ENCODE measurements at places on chromosomes 3 and 15.

- DNase-seq: no peak
Measured at GRCh38 chr3:45135959-45136358, 10.2 kb downstream of the CDCP1 start.

DNA sequence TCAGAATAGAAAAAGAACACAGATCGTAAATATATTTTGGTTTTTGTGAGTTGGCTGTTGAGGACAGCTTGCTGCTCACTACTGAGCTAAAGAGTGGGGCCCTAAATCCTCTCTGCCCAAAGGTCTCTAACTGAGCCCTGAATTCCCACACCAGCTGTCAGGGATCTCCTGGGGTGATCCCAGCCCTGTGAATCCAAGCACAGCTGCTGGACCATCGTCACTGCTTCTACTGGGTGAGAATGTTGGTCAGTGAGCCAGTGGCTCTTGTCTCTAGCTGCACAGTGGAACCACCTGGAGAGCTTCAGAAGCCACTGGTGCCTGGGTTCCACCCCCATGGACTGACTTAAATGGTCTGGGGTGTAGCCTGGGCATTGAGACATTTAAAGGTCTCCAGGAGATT, 90.5 kb upstream of the IL12A start:
- DNase-seq: no peak

DNA sequence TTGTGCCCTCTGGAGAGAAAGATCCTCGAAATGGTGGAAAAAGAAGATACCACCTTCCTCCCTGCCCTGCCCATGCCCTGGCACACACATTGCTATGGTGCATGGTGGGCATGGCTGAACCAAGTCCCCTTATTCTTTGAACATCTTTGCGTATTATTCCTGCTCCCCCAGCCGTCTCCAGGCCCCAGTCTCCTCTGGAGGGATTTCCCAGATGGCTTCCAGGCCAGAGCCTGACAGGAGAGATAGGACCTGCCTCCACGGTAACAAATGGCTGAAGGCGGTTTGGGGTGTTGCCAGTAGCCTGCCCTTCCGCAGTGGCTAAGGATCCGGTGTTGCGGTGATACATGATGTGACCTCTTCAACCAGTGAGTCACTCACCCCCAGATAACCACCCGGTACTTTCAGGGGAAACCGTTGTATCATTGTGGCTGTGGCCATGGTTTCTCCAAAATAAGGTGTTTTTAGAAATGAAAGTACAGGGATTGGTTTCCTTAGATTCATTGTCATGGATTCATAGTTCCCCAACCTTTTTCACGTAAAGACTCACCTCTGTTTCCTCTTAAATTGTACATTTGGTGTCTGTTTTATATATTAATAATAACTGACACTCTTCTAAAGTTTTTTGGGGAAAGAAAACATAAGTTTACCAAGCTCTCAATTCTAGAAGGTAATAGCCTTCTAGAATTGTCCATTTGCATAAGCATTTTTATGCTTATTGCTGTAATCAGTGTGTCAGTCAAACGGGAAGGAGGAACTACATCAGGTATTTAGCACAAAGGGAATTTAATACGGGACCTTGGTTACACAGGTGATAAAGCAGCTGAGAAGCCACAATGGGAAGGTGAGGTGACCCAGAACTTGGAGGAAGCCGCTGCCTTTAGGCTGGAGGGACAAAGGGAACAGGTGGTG, 25.9 kb downstream of the SMAD3 start:
- DNase-seq: peak; percentile 88

GRCh38 chr15:57477736-57478522, 101.6 kb downstream of the CGNL1 start:
- DNase-seq: no peak

- no peak for DNase-seq
Measured at GRCh38 chr3:34683851-34684250, 885.4 kb downstream of the PDCD6IP start.

DNA sequence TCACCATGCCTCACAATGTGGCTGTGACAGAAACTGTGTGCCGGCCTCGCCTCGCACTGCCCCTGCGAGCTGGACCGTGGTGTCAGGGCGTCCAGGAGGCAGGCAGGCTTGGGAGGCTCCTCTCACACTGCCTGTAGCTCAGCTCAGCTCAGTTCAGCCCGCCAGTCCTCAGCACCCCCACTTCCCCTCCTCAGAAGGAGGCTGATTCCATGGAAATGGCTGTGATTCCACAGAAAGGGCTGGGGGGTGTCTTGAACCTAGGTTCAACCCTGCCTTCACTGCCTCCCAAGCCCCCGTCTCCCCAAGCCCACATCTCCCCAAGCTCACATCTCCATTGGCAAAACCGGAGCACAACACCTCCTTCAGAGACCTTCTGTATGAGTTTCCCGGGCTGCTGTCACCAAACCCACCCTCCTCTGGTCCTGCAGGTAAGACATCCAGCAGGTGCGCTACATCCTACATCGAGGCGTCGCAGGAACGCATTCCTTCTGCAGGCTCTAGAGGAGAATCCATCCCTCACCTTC, 94.0 kb downstream of the OCA2 start:
- no peak for DNase-seq

GRCh38 chr3:88044411-88044810, 14.4 kb downstream of the CGGBP1 start:
- DNase-seq: no peak

- no peak for DNase-seq
Measured at GRCh38 chr3:50486219-50486888, 17.1 kb downstream of the CACNA2D2 start.

- DNase-seq: no peak
Measured at GRCh38 chr3:119297169-119297568, 3.0 kb downstream of the ARHGAP31 start.

GRCh38 chr3:128443771-128444170, 22.9 kb downstream of the DNAJB8 start:
- no peak for DNase-seq

DNA sequence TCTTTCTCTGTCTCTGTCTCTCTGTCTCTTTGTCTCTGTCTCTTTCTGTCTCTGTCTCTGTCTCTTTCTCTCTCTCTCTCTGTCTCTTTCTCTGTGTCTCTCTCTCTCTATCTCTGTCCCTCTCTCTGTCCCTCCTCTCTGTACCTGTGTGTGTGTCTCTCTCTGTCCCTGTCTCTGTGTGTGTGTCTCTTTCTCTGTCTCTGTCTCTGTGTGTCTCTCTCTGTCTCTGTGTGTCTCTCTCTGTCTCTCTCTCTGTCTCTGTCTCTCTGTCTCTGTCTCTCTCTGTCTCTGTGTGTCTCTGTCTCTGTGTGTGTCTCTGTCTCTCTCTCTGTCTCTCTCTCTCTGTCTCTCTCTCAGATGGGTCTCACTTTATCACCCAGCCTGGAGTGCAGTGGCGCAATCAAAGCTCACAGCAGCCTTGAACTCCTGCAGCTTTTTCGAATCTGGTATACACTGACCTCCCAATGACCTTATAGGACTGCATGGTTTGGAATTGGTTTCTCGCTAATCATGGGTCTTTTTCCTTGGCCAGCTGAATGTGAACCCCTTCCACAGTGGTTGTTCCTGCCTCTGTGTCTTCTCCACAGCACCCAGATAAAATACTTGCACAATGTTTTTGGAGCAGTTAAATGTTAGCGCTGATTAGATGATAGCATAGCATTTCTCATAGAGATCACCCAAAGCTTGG, 102.6 kb upstream of the KLHL25 start:
- DNase-seq: no peak

- no peak for DNase-seq
Measured at GRCh38 chr15:47442371-47442770, 274.9 kb upstream of the SEMA6D start.

DNA sequence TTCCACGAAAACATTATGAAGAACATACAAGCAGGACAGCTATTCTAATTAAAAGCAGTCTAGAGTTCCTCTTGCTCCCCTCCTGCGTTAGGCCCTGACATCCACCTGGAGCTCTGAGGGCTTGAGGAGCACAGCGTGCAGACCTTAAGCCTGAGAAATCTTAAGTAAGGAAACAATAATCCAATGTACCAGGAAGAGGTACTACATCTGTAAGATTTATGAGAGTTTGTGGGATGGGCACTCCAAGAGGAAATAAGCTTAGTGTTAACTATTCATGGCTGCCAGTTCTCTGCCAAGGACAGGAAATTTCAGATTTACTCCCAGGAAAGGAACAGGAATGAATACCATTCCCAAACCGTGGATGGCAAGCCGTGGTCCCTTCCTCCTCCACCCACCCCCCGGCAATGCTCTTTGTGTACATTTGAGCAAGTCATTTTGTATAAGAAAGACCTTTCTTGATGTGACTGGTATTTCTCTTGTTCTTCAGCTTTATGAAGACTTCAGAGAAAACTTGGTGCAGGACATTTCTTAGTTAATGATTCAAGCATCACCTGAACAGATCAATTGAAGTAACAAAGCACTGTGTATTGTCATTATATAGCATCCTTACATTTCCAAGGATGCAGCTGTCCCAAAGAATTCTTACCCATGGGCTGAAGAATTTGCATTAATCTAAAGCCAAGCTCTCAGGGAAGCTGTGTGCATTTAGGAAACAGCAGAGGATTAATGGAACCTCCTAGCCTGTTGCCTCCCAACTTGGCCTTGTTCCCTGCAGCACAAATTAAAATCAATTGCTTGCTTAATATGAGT, 28.8 kb upstream of the VILL start:
- DNase-seq: no peak

DNA sequence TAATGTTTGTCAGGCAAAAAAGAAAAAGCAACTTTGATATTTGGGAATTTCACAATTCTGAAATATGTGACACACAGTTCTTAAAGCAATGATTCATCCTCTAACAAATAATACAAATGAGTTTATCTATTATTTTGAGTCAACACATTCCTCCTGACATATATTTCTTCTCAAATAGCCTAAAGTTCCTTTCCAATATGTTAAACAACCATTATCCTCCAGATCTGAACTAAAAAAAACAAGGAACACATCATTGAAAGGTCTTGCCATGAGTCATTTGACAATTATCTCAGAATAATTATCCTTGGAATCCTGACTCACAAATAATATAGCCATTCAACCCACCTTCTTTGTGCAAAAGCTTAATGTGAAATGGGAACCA, 208.7 kb upstream of the CDIN1 start:
- no peak for DNase-seq

GRCh38 chr15:64878705-64879104, 33.0 kb upstream of the ANKDD1A start:
- DNase-seq: no peak

DNA sequence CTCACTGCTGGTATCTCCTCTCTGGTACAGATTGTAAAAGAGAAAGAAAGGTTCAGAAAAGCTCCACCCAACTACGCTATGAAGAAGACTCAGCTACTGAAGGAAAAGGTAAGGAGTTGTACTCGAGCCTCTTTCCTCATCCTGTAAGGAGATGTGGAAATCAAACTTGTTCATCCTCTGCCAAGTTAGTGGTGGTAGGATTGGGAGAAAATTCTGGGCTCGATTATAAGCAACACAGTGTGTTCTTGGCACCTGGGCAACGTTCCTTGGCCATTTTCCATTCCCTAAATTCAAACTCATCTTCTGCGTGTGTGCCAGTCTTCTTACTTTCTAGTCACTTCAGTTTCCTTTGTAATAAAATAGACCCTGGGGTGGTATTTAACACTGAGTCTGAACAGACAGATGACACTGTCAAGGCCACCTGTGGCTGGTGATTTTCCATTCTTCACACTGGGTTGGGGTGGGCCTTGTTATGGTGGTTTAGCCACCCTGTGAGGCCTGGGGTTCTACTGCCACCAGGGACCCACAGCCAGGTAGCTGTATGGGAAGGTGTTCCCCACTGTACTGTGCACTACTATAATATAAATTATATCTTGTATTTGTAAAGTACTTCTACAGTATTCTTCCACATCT, 17.1 kb upstream of the ITPKA start:
- DNase-seq: no peak

DNA sequence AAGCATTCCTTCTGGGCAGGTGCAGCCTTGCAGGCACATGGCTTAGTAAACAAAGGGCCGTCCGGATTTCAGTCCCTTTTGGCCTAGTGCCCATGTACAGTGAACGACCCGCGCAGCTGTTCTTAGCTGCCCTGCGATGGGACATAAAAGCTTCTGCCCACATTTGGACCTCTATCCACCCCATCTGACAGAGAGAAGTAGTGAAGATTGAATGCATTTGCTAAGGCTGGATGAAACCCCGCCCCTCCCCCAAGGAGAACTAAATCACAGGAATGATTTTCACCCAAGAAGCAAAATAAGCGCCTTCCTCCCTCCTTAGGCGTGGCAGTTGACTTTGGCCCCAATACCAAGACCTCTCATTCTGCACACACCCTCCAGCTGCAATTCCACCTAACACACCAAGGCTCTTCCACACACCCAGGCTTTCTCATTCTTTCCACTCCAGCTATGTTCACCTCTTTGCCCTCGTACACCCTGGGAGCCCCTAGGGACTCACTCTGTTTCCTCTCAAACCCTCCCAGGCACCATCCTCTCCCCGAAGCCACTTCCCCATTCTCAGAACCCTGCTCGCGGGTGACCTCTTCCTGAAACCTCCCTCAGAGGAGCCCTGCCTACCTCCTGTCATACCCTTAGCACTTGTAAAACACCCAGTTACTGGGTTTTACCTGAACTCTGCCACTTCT, 14.1 kb upstream of the HRH1 start:
- no peak for DNase-seq

DNA sequence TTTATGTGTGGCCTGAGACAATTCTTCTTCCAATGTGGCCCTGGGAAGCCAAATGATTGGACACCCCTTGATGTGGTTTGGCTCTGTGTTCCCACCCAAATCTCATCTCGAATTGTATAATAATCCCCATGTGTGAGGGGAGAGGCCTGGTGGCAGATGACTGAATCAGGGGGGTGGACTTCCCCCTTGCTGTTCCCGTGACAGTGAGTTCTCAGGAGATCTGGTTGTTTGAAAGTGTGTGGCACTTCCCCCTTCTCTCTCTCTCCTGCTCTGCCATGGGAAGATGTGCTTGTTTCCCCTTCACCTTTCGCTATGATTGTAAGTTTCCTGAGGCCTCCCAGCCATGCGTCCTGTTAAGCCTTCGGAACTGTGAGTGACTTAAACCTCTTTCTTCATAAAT, 60.1 kb upstream of the PARL start:
- no peak for DNase-seq

DNA sequence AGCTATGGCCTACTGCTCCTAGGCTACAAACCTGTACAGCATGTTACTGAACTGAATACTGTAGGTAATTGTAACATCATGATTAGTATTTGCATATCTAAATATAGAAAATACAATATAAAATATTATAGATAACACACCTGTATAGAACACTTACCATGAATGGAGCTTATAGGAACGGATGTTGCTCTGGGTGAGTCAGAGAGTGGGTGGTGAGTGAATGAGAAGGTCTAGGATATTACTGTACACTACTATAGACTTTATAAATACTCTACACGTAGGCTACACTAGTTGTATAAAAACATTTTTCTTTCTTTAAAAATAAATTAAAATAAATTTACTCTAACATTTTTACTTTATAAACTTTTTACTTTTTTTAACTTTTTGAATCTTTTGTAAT, 224.0 kb upstream of the CBLB start:
- no peak for DNase-seq

DNA sequence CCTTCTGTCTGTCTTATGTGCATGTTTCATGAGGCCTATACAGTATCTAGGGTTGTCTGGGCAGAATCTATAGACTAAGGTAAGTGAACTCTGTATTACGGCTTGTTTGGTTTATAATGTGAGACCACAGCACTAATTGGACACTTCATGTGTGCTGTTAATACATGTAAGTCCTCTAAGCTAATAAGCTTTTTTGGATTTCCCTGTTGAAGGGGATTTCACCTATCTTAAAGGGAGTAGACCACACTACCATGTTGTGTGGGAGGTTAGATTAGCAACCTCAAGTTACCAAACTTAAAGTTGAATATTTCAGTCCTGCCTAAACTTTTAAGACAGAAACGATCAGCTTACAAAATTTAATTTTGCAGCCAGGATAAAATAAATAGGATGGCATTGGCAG, 189.8 kb upstream of the GOLIM4 start:
- DNase-seq: no peak

GRCh38 chr3:39189150-39189958, 3.0 kb downstream of the XIRP1 start:
- no peak for DNase-seq
